RPMI7951 (cell line): ENCODE measurements at places on chromosomes 3 and 15. TPM values are rescaled to one million over a fixed set of nuclear protein-coding genes. Genes with fewer than 3 reads are reported as not detected.

DNA sequence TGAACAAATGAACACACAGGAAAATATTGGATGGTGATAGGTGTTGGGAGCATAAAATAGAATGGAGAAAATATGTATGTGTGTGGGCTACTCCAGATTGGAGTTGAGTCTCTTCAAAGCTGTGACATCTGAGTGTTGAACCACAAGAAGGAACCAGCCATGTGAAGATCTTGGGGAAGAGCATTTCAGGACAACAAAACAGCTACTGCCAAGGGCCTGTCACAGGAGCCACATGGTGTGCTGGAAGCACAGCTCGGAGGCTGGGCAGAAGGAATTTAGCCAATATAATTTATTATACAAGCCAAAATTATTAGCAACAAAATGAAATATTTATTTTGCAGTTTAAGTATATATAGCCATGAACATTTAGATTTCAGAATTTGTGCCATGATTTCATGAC is 108.3 kb upstream of the FGF7 start:
- DNase-seq, result no peak

- no peak for DNase-seq
These were observed 439.1 kb downstream of the SHQ1 start for GRCh38 chr3:72408983-72409779.

- no peak for DNase-seq
These were observed 164.2 kb upstream of the SEMA6D start for GRCh38 chr15:47552978-47553608.

GRCh38 chr3:152769523-152769922 is 65.4 kb upstream of the P2RY1 start:
- no peak for DNase-seq

DNA sequence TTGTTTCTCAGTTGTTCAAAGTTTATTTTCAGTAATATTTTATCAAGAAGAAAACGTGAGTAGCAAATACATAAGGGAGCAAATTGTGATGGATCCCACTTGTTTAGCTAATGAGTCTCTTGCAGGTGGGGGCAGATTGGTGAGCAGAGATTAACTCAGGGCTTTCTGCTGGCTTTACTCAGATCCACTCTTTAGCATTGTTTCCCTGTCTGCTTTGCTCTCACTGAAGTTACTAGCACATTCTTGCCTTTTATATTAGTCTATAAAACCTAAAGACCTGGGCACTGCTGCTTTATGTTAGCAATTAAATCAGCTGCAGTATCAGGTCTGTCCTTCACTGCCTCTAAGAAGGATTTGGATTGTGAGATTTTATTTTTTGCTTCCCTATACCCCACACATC is 71.5 kb downstream of the STAC start:
- no peak for DNase-seq

GRCh38 chr15:86541540-86541939 is 461.9 kb downstream of the AGBL1 start:
- DNase-seq, result no peak

DNA sequence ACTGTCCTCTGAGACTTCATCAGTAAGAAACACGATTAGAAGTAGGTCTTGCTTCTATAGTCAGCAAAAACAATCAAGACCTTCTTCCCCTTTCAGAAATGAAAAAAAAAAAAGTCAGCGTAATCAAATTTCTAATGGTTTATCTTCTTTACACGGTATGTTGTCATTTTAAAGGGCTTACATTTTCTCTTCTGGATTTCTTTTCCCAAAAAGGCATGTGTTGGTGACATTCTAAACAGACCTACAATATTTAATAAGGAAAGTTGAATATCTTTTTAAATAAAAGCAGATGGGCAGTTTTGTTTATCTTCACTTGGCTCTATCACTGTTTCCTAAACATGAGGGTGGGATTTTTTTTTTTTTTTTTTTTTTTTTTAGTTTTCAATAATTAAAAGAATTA is 197.3 kb upstream of the ADAMTS9 start:
- no peak for DNase-seq

- no peak for DNase-seq
These were observed 8.1 kb downstream of the PTX3 start for GRCh38 chr3:157444797-157445184.

The LYSMD2 gene
- total RNA-seq, result 16.7 and 17.5 TPM in 2 replicates

The TARS3 gene
- 10.7 and 12.1 TPM in 2 replicates for total RNA-seq

The ACOX2 gene
- total RNA-seq, result 5.3 and 8.1 TPM in 2 replicates
